Fibroblast of skin of abdomen (primary cell): ENCODE measurements at places on chromosomes 2 and 18.

GRCh38 chr2:107582487-107582886 is 244.2 kb upstream of the RGPD4 start:
- DNase-seq: no peak

DNA sequence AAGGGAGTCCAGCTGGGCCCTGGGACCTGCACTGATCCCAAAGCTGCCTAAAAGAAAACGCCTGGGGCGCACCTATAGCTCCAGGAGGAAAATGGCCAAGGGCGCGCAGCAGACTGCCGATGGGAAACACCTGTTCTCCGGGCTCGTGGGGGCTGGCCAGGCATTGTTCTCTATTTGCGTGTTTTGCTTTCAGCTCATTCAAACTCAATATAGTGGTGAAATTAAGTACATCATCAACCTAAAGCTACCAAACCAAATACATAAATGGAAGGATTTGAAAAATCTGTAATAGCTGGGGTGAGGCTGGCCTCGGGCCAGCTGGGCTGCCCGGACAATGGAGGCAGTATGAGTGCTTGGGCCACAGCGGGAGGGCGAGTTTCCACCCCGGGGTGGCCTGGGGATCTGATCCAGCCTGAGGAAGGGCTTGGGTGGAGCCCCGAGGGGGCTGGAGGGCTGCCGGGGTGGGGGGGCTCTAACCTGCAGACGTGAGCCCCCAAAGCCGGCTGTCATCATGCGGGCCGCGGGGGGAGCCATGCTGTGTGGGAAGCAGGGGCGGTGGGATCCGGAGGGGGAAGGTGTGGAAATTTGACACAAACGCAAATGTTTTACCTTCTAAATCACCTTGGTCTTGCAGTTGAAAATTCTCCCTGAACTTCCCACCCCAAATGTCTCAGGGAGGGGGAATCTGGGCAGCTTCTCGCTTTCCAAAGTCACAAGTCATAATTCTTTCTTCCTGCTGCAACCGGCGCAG is 77.6 kb downstream of the ASB1 start:
- no peak for DNase-seq

DNA sequence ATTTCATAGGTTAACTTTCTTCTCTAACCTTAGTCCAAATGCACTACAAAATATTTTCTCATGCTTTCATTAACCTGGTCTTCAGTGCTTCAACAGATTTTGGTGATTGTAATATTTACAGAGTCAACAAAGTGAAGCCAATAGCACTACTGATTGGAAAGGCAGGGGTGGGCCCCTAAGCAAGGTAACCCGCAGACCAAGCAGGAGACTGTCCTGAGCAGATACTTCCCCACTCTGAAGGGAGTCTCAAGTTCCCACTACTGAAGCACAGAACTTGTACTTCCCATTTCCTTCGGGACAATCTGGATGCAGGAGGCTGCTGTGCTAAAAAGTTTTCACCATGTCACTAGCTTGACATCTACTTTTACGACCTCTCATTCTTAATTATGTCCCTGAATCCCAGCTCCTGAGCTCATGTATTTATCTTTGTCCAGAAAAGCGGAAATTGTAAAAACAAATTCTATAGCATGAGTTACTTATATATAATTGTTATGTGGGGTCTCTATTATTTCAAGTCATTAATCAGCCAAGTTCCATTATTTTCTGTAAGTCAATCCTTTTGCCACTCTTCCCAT is 311.6 kb upstream of the REV1 start:
- no peak for DNase-seq

DNA sequence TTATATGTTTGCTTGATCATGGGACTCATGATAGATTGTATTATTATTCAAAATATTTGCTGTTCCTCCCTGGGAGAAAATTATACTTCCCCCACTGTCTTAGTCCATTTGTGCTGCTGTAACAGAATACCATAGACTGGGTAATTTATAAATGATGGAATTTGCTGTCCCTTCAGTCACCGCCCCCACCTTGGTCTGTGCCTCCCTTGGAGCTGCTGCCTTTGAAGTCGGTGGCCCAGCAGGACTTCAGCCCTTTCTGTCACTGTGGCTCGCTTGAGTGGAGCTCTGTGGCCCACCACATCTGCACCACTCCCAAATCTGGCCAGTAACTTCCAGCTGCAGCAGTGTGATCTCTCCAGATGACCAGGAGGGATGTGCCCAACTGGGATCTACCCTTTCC is 200.8 kb downstream of the AGPS start:
- no peak for DNase-seq

DNA sequence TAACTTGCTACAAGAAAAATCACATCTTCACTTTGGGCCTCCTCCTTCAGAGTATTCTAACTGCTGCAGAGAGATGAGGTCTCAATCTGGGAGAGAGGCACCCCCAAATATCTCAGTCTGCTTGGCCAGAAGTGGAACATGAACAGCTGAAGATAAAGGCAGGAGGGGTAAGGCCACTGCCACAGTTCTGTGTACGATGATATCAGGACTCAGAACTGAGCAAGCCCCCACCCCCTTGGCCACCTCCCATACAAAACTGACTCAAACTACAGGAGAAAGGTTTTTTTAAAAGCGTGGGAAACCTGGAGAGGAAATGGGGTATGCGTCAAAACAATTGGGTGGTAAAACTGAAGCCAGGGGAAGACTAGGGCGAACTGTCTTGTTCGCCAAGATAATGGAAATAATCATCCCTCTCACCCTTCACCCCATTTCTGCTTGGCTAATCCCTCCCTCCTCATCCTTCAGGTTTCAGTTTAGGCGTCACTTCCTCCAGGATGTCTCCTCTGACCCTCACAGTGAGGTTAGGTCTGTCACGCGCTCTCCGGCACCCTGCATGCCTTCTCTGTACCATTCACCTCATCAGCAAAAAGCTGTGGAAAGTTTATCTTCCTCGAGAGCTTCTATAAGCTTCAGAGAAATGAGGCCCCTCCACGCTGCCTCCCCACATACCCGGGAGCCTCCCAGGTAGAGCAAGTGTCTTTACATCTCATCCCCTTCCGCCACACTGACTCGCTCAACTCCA is 64.4 kb downstream of the SFXN5 start:
- DNase-seq: no peak

- DNase-seq: no peak
Observed at GRCh38 chr2:208179028-208179609, 10.7 kb downstream of the C2orf80 start.

GRCh38 chr2:73215254-73215653 is 1.2 kb downstream of the SMYD5 start:
- no peak for DNase-seq
